ENCODE measurements at places on chromosomes 2 and 18. TPM values are rescaled to one million over a fixed set of nuclear protein-coding genes. Genes with fewer than 3 reads are reported as not detected.

Gene ASPRV1
- total RNA-seq, result not detected

Gene ALLC
- total RNA-seq, result not detected

Gene ITGA6
- total RNA-seq, result 4.2 TPM

Gene NR4A2
- 3.1 TPM for total RNA-seq

Gene MC2R
- total RNA-seq, result not detected

Gene KLHL41
- total RNA-seq, result 0.36 TPM

Gene GORASP2
- total RNA-seq, result 90.1 TPM

Gene PASK
- total RNA-seq, result 0.54 TPM

Gene XIRP2
- 0.18 TPM for total RNA-seq

Gene MROH2A
- total RNA-seq, result not detected

Gene APCDD1
- 9.2 TPM for total RNA-seq

Gene B3GNT7
- total RNA-seq, result not detected

Gene TWIST2
- total RNA-seq, result 42.2 TPM

Gene INHBB
- 4.0 TPM for total RNA-seq

Gene COL5A2
- total RNA-seq, result 891 TPM

Gene ACOXL
- total RNA-seq, result not detected

Gene DNER
- total RNA-seq, result 14.1 TPM

Gene SRSF7
- 68.7 TPM for total RNA-seq

Gene SERPINB3
- total RNA-seq, result not detected

Gene TTC39C
- 8.8 TPM for total RNA-seq

Gene IMP4
- 72.1 TPM for total RNA-seq

Gene ACKR3
- 13.3 TPM for total RNA-seq

Gene MAL
- total RNA-seq, result not detected

Gene DNAJC5G
- total RNA-seq, result not detected

Gene ALMS1
- total RNA-seq, result 9.0 TPM

All from cardiac atrium fibroblast (primary cell).